ENCODE measurements at places on chromosomes 13 and 19.

GRCh38 chr19:32201211-32201610 lies 144.2 kb upstream of the ZNF507 start:
- no peak for DNase-seq

- no peak for DNase-seq
Measured at GRCh38 chr13:48501705-48502104, 31.2 kb downstream of the RCBTB2 start.

DNA sequence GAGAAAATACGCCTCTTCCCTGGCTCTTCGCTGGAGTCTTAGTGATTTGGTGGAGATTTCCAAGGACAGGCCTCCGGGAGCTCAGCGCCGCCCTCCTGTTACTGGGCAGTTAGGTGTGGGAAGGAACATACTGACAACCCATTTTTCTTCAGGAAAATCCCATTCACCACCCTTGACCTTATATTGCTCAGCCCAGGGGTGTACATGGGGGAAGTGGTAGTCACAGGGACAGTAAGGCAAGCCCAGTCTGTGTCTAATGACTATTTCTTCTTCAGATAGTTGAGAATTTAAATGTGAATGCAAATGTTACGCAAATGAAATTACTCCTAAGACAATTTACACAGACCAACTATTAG lies 119.4 kb downstream of the UQCRFS1 start:
- DNase-seq, result no peak

DNA sequence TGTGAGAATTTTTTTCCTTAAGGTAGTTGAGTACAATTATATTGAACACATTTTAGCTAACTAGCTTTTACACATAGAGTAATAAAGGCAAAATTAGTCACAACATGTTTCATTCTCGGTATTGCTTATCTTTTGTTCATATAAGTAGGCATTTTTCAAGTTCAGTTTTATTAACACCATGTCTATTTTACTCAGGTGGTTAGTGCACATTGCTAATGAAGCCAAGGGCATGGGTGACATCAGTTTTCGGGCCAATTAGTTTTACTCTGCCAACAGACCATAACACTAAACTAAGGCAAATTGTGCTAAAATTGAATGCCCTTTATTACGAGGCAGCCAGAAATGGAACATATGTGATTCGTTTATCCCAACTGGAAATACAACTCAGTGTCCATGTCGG lies 19.6 kb upstream of the PCDH17 start:
- DNase-seq, result no peak

GRCh38 chr13:84686973-84687372 lies 804.7 kb upstream of the SLITRK1 start:
- DNase-seq, result no peak
